Peyer's patch (tissue), 4 donors: ENCODE measurements at places on chromosomes 16 and 17. TPM values are rescaled to one million over a fixed set of nuclear protein-coding genes. Genes with fewer than 3 reads are reported as not detected.

Gene KLHL10
- not detected for total RNA-seq

Gene PLEKHH3
- 3.5 TPM for total RNA-seq

Gene KRTAP1-1
- not detected for total RNA-seq

Gene CD19
- 85.8 TPM for total RNA-seq

Gene EVPL
- 34.3 TPM for total RNA-seq

Gene WDR59
- 32.9 TPM for total RNA-seq

Gene C1QL1
- not detected for total RNA-seq

Gene ANKFN1
- not detected for total RNA-seq

Gene IGSF6
- total RNA-seq, result 1.3 TPM

DNA sequence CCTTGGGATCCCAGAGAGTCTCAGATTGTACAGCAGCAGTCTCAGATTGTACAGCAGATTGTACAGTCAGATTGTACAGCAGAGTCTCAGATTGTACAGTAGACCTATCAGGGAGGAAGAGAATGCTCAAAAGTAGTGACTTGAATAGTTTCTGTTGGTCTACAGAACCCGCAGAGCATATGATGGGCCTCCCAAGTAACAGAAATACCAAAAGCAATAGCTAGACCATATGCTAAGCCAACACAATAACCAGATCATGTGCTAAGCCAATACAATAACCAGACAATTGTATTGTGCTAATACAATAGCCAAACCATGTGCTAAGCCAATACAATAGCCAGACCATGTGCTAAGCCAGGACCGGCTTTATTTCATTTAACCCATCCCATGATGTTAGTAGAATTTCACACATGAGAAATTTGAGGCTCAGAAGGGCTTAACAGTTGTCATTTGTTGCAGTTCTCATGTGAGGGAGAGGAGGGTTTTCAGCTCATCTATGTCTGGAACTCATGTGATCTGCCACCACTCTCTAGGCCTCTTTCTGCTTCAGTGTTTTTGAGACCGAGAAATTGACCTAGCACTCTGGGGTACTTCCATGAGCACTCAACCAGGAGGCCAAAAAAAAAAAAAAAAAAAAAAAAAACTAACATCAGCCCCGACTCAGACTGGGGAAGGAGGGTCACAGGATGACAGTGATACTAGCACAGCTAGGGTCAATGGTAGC lies 144.0 kb downstream of the SOX9 start:
- H3K27me3 ChIP-seq, result no peaks in the 10 kb centered on the region
- H3K4me3 ChIP-seq, result no peak overlapping the region
- H3K4me1 ChIP-seq, result no peaks in the 10 kb centered on the region
- H3K27ac ChIP-seq, result no peak overlapping the region
- H3K36me3 ChIP-seq, result no peaks in the 10 kb centered on the region

DNA sequence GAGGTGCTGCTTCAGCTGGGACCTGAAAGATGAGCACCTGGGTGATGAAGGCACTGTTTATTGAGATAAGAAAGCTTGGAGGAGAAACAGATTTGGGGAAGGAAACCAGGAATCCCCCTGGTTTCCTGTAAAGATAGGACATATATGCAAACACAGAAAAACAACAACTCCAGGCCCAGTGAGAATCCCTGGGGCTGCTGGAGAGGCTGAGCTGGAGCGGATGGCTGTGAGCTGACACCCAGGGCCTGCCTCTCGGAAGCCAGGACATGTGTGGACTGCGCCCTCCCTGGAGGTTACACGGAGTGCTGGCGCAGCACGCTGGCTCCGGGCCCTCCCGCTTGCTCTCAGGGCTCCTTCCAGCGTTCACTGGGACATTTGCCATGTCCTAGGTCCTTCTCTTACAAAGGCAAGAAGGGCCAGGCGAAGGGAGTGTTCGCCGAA lies 57.5 kb downstream of the CYB5B start:
- H3K27me3 ChIP-seq, result no peaks in the 10 kb centered on the region
- H3K27ac ChIP-seq, result peak overlapping the region; percentile 52
- peak; percentile 66 for DNase-seq
- no peaks in the 10 kb centered on the region for H3K36me3 ChIP-seq
- H3K4me1 ChIP-seq, result no peaks in the 10 kb centered on the region

GRCh38 chr16:3690470-3690928 lies 26.8 kb downstream of the TRAP1 start:
- no peaks in the 10 kb centered on the region for H3K36me3 ChIP-seq
- H3K4me1 ChIP-seq, result no peaks in the 10 kb centered on the region
- peak overlapping the region; percentile 38 for H3K4me3 ChIP-seq
- peak; percentile 81 for DNase-seq

GRCh38 chr16:1413684-1414531 lies 596 bp downstream of the UNKL start:
- H3K27ac ChIP-seq, result peak overlapping the region; percentile 92
- peaks cover 5% of the 10 kb centered on the region for H3K4me1 ChIP-seq
- no peaks in the 10 kb centered on the region for H3K27me3 ChIP-seq

GRCh38 chr17:28426081-28426519 lies 20.1 kb upstream of the SLC46A1 start:
- no peaks in the 10 kb centered on the region for H3K27me3 ChIP-seq
- H3K36me3 ChIP-seq, result no peaks in the 10 kb centered on the region
- no peak overlapping the region for H3K4me3 ChIP-seq
- DNase-seq, result peak; percentile 62

GRCh38 chr17:40606548-40607353 lies 40.9 kb downstream of the SMARCE1 start:
- H3K27ac ChIP-seq, result peak overlapping the region; percentile 55
- DNase-seq, result no peak
- no peaks in the 10 kb centered on the region for H3K4me1 ChIP-seq
- no peaks in the 10 kb centered on the region for H3K36me3 ChIP-seq
- no peaks in the 10 kb centered on the region for H3K27me3 ChIP-seq

DNA sequence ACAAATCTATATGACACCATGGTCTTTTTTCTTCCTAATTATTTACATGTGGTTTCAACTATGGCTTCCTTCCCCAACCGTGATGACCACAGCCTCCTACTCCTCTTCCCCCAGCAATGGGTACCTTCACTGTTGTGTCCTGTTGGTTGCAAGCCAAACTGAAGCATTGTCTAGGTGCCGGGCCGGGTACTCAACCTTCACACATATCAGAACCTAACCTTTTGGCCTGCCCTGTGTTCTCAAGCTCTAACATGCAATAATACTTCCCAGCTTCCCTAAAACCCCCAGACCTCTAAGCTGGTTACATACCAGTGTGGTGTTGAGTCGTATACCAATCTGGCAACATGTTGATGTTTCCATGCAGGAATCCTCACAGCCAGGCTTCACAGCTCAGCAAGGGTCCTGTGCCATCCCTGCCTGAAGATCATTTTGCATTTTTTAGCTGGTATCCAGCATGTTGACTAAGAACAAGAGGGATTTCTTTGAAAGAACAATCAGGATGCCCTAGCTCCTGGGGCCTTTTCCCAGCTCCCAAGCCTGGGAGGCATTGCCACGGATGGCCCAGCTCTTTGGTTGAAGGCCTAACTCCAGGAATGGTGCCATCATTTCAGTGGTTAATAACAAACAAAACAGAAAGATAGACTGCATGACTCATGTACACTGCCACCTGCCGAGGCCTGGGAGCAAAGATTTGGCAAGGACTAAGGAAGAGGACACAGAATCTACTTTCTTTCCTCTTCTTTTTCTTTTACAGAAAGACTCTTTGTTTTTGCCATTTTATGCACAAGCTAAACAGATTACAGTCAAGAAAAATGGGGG lies 373.7 kb upstream of the SALL1 start:
- no peaks in the 10 kb centered on the region for H3K4me1 ChIP-seq
- H3K4me3 ChIP-seq, result no peak overlapping the region
- no peak overlapping the region for H3K27ac ChIP-seq
- no peaks in the 10 kb centered on the region for H3K36me3 ChIP-seq
- no peak for DNase-seq

- H3K27ac ChIP-seq, result no peak overlapping the region
- no peak overlapping the region for H3K4me3 ChIP-seq
Observed at GRCh38 chr17:9343516-9343915, 232.1 kb downstream of the STX8 start.

- no peak overlapping the region for H3K4me3 ChIP-seq
- H3K36me3 ChIP-seq, result no peaks in the 10 kb centered on the region
- no peak for DNase-seq
- no peaks in the 10 kb centered on the region for H3K27me3 ChIP-seq
- peaks cover 4% of the 10 kb centered on the region for H3K4me1 ChIP-seq
Observed at GRCh38 chr17:48270899-48271298, 159.1 kb downstream of the SKAP1 start.

GRCh38 chr17:2438823-2439222 lies 38.0 kb upstream of the MNT start:
- peaks cover 61% of the 10 kb centered on the region for H3K36me3 ChIP-seq
- H3K27ac ChIP-seq, result no peak overlapping the region
- H3K4me1 ChIP-seq, result no peaks in the 10 kb centered on the region
- no peak for DNase-seq

GRCh38 chr17:75508931-75509361 lies 6.4 kb downstream of the CASKIN2 start:
- H3K27ac ChIP-seq, result peak overlapping the region; percentile 61
- DNase-seq, result no peak

- no peaks in the 10 kb centered on the region for H3K36me3 ChIP-seq
- H3K4me1 ChIP-seq, result no peaks in the 10 kb centered on the region
- H3K27me3 ChIP-seq, result no peaks in the 10 kb centered on the region
- DNase-seq, result no peak
- H3K27ac ChIP-seq, result no peak overlapping the region
Observed at GRCh38 chr17:74836691-74837467, 22.8 kb downstream of the GRIN2C start.

- peaks cover 36% of the 10 kb centered on the region for H3K4me1 ChIP-seq
- peak overlapping the region; percentile 93 for H3K27ac ChIP-seq
- peak overlapping the region; percentile 0 for H3K4me3 ChIP-seq
- no peak for DNase-seq
Observed at GRCh38 chr17:4969047-4969550, 1.5 kb upstream of the SPAG7 start.

- no peaks in the 10 kb centered on the region for H3K36me3 ChIP-seq
- H3K4me1 ChIP-seq, result peaks cover 27% of the 10 kb centered on the region
- no peak for DNase-seq
- no peaks in the 10 kb centered on the region for H3K27me3 ChIP-seq
Observed at GRCh38 chr17:77839698-77840512, 118.6 kb upstream of the TNRC6C start.

DNA sequence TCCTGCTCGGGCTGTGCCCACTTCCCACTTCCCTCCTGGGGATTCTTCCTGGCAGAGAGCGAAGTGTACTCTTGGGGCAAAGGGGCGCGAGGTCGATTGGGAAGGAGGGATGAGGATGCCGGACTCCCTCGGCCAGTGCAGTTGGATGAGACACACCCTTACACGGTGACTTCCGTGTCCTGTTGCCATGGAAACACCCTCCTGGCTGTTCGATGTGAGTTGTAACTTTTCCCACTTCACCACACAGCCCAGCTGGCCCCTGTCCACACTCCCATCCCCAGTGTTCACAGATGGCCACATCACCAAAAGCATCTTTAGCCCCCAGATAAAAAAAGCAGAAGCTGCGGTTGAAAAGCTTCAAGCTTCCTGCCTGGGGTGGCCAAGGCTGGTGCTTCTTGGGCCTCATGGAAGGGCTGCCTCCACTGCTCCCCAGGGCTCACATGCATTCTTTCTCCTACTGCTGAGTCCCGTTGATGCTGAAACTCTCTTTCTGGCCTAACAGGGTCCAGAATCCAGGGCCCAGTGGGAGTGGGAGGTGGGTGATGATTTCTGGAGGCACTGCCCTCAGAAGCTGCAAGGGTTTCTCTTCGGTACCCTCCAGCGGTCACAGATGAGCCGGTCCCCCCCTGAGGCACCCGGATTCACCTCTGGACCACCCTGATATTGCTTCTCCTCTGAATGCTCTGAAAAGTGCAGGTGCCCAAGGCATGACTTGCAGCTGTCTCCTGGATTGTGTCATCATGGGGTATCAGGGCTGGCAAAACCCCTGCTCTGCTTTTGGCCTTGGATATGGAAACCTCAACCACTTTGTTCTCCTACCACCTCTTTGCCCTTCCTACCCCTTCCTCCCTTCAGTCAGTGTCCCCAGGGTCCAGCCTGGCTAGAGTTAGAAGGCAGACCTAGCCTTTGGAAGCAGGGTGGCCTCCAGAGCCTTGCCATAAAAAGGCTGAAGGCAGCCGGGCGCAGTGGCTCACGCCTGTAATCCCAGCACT lies 2.2 kb upstream of the TRAF4 start:
- no peak overlapping the region for H3K4me3 ChIP-seq
- no peaks in the 10 kb centered on the region for H3K36me3 ChIP-seq
- peak; percentile 75 for DNase-seq
- peak overlapping the region; percentile 99 for H3K27ac ChIP-seq
- peaks cover 26% of the 10 kb centered on the region for H3K4me1 ChIP-seq

GRCh38 chr16:83455716-83456115 lies 352.1 kb upstream of the HSBP1 start:
- H3K4me1 ChIP-seq, result no peaks in the 10 kb centered on the region
- no peak overlapping the region for H3K27ac ChIP-seq
- no peak for DNase-seq
- no peaks in the 10 kb centered on the region for H3K36me3 ChIP-seq

DNA sequence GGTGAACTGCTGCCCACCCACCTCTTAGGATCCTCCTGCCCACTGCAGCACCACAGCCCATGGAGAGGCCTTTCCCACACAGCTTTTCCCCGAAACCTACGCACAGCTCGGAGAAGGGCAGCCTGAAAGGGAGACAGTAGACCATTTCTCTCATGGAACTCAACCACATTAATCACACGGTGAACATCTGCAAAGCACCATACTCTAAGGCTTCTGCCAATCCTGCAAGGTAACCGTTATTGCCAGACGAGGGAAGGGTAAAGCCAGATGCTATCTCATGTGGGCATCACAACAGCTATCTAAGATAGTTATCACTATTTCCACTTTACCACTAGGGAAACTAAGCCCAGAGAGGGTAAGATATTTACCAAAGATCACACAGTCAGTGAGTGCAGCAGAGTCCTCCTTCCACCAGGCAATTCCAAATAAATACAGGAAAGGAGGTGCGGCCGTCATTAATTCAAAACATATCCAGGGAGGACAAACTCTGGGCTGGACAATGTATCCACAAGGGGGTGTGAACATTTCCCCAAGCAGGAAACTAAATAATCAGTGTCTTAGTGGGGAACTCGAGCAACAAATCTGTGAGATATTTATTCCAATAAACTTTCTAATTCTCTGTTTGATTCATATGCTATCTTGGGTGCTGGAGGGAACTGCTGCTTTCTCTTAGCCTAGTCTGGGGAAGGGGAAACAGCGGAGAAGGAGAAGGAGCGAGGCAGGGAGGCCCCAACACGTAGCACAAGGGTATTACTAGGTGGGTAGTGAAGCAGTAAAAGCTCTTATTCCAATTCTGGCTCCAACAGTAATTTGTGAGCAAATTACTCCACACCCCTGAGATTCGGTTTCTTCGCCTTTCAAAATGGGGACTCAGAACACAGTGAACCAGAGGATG lies 723 bp downstream of the TMEM186 start:
- no peak for DNase-seq
- H3K36me3 ChIP-seq, result no peaks in the 10 kb centered on the region
- peaks cover 20% of the 10 kb centered on the region for H3K4me1 ChIP-seq
- H3K27ac ChIP-seq, result peak overlapping the region; percentile 85

GRCh38 chr17:75011401-75012095 lies 922 bp upstream of the MRPL58 start:
- peak overlapping the region; percentile 59 for H3K27ac ChIP-seq
- peaks cover 2% of the 10 kb centered on the region for H3K36me3 ChIP-seq
- peak overlapping the region; percentile 92 for H3K4me3 ChIP-seq
- no peaks in the 10 kb centered on the region for H3K27me3 ChIP-seq
